ENCODE measurements at places on chromosomes 11 and 22. TPM values are rescaled to one million over a fixed set of nuclear protein-coding genes. Genes with fewer than 3 reads are reported as not detected.

The CDHR5 gene
- total RNA-seq, result not detected

The KDELR3 gene
- total RNA-seq, result 218 TPM

The ZNF202 gene
- total RNA-seq, result 6.2 TPM

The LRP5 gene
- 97.4 TPM for total RNA-seq

The C11orf91 gene
- total RNA-seq, result not detected

The MUC6 gene
- not detected for total RNA-seq
